Brain (organoid and tissue), 16 donors: ENCODE measurements at places on chromosomes 11 and 22. TPM values are rescaled to one million over a fixed set of nuclear protein-coding genes. Genes with fewer than 3 reads are reported as not detected.
A peak's percentile ranks its signal among the peaks of the same experiment; 100 is the strongest.

NPTXR gene
- polyA plus RNA-seq = 120 TPM

GRM5 gene
- polyA plus RNA-seq = 1.1 TPM

TRPM5 gene
- polyA plus RNA-seq = 0.76 TPM

UPK3A gene
- 13.6 TPM for polyA plus RNA-seq

SLC15A3 gene
- 11.9 TPM for polyA plus RNA-seq

BIK gene
- polyA plus RNA-seq = 3.6 TPM

FADD gene
- polyA plus RNA-seq = 17.8 TPM

NPAS4 gene
- polyA plus RNA-seq = not detected

DNA sequence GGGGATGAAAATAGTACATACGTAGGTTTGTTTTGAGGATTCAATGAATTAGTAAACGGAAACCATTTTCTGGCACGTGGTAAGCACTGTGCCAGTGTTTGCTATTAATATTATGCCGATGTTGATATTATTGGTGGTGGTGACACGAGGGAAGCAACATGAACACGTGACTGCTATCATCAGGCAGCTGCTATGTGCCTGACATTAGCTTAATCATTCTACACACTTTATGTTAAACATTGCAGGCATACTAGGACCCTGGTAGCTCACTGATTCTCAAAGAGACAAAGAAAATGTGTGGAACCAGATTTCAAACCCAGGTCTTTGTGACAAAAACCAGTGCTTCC, 656 bp downstream of the SRRD start:
- DNase-seq = no peak

GRCh38 chr11:82191695-82192094, 542.0 kb downstream of the FAM181B start:
- DNase-seq = peak; percentile 64

DNA sequence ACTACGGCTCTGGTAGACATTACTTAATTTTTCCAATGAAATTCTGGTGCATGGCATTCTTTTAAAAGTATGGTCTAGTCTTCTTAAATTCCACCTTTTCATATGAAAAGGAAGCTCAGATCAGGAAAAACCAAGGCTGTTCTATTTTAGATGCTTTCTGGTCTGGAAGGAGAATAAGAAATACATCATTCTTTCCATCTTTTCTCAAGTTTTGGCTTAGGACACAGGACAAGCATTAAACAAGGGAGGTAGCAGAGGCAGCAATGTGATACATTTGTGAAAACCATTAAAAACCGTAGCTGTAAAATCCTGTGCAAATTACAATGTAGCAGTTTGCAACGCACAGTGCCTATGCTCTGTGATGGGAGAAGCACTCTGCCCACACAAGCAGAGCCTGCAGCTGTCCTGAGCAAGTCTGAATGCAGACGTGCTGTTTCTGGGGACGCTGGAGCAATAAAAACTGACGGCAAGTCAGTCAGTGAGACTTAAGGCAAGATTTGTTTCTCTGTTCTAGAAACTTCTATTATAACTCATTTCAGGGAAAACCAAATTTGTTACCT, 23.7 kb downstream of the NAP1L4 start:
- no peak for DNase-seq

DNA sequence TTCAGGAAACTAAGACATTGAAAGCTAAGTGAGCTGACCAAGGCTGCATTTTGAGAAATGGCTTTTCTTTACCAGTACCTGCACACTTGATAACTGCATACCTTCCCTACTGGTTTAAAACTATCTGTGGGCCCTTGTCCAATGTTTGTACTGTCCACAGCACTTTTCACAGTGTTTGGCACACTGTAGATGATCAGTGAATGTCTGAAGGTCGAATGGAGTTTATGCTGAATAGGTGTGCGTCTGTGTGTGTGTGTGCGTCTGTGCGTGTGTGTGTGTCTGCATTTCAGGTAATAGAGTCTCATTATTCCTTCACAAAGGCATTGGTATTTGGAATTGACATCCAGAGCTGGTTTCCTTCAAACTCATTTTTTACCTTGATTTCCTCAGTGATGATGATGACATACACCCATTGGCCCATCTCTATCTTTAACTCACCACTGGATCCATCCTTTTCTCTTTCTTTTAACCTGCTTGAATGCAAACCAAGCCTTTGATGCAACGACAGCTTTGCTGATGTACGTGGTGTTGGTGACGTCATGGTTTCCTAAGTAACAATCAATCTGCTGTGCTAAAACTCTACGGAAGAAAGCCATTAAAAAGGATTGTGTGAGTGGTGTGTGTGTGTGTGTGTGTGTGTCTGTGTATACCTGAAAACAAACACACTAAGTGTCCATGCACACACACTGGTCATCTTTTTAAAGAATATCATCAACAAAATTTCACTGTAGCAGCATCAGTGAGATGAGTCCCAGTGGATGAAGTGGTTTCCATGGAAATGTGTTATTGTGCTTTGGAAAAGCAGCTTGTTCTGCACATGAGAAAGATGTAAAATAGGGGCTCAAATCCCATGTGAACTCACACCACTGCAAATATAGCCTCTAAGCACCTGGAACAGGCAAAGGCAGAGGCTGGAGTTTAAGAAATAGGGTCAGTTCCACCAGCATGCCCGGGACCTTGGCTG, 490.2 kb upstream of the B3GAT1 start:
- DNase-seq = peak; percentile 93

DNA sequence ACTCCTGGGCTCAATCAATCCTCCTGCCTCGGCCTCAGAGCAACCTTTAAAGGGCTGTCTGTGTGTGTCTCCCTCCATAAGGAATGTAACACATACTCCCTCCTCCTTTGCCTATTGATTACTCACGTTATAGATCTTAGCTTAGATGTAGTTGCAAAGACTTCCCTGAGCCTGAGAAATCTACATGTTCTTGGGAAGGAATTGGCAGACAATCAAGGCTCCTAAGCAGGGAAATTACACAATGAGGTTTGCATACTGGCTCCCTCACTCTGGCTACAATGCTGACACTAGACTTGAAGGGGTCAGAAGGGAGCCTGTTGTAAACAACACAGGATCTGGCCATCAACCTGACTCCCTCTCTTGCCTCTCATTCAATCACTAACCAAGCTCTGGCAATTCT, 5.2 kb upstream of the OLFML1 start:
- DNase-seq = no peak

DNA sequence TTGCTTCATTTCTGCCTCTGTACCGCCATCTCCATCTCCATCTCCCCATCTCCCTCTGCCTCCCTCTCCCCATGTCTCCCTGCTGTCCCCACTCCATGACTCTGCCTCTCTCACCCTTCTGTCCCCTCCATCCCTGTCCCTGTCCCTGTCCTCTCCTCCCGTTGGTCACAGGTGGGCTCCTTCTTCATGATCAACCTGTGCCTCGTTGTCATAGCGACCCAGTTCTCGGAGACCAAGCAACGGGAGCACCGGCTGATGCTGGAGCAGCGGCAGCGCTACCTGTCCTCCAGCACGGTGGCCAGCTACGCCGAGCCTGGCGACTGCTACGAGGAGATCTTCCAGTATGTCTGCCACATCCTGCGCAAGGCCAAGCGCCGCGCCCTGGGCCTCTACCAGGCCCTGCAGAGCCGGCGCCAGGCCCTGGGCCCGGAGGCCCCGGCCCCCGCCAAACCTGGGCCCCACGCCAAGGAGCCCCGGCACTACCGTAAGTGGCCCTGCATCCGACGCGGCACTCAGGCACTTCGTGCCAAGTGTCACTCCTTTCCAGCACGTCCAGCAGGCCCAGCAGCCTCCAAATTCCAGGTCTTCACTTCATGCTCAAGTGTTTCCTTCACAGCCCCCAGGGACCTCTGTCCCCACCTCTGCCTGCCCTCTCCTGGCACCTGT, 76.0 kb downstream of the CACNA1I start:
- DNase-seq = peak; percentile 11

GRCh38 chr22:41966607-41967240, 2.5 kb upstream of the SEPTIN3 start:
- peak; percentile 83 for DNase-seq

- DNase-seq = no peak
Measured at GRCh38 chr22:27164781-27165503, 507.6 kb downstream of the MIAT start.

DNA sequence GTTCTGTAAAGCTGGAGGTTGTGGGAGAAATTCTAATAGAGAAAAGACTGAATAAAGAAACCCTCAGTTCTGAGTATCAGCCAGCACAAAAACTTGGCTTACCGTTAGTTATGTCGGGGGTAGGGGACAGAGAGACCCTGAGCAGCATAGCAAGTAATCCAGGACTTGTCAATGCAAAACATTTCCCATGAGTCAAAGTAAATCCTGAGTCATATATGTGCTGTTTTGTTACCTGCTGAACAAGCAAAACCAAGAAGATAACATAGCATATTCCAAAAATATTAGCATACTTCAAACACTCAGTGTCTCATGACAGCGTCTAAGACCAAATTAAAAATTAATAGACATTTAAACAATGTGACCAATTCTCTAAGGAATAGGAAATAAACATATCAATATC, 75.1 kb upstream of the LUZP2 start:
- DNase-seq = no peak

GRCh38 chr11:66559142-66559865, 9.1 kb downstream of the CTSF start:
- peak; percentile 37 for DNase-seq

DNA sequence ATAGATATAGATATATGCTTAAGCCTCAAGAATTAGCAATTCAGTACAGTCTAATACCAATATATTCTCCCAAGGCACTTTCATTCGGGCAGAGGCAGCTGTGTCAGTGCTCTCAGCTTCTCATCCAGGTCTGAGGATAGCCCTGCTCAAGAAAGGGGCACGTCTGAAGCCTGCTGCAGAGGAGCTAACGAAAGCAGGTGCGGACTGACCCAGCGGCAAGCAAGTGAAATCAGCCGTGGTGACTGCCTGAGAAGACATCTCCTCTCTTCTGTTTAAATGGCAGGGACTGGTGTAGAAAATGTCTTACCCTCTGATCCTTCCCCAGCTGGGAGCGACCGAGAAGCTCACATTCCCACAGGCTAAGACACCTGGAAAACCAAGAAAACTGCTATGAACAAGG, 468.6 kb downstream of the BRD1 start:
- no peak for DNase-seq

GRCh38 chr11:90919332-90919731, 696.5 kb upstream of the CHORDC1 start:
- no peak for DNase-seq

- DNase-seq = no peak
Measured at GRCh38 chr11:59954219-59954847, 9.5 kb upstream of the OOSP4A start.

- no peak for DNase-seq
Measured at GRCh38 chr22:24007253-24008021, 2.2 kb upstream of the GSTT4 start.

DNA sequence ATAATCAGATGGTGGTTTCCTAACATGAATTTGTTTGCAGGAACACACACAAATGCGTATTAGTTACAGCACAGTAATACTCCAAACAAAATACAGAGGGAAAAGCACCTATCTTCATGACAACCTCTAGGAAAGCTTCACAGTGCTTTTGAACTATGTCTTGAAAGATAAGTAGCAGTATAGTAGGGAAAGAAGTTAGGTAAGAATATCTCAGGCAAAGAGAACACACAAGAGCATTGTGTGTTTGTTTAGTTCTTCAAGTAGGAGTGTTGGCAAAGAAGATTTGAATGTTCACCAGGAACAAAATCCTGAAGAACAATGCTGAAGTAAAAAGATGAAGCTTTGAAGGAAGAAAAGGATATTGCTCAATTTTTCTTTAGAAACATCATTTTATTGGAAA, 54.1 kb downstream of the ANO5 start:
- no peak for DNase-seq

DNA sequence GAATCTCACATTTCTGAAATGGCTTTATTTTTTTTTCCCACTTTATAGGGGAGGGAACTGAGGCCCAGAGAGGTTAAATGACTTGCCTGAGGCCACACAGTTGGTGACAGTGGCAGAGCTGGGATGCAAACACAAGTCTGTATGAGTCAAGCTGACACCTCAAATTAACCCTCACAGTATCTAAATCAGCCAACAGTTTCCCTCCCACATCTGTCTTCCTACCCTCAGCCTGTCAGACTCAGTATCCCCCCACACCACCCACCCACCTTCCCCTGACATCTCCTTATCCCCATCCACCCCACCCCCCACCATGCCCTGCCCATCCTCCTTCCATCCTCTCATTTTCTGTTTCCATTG, 95.2 kb downstream of the TP53I11 start:
- DNase-seq = no peak

DNA sequence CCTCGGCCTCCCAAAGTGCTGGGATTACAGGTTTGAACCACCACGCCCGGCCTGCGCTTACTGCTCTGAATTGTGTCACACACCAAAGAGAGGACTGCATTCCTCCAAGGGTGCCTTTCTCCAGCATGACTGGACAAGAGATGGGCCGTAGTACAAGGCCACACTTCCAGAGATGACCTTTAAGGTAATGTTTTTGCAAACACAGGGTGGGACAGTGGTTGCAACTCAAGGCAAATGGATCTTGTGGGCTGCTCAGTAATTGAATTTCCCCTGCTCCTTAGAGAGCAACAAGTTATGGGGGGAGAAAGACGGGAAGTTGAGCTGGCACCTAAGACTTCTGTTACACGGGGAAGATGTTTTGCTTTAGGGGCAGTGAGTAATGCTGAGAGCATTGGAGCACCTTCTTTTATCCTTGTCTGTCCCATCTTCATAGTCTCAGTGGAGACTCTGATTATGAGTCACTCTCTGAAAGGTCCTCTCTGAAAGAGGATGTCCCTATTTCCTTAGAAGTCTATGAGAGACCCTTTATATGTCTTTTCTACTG, 66.3 kb downstream of the C11orf91 start:
- no peak for DNase-seq

GRCh38 chr11:75029836-75030631, 41.3 kb downstream of the NEU3 start:
- no peak for DNase-seq

DNA sequence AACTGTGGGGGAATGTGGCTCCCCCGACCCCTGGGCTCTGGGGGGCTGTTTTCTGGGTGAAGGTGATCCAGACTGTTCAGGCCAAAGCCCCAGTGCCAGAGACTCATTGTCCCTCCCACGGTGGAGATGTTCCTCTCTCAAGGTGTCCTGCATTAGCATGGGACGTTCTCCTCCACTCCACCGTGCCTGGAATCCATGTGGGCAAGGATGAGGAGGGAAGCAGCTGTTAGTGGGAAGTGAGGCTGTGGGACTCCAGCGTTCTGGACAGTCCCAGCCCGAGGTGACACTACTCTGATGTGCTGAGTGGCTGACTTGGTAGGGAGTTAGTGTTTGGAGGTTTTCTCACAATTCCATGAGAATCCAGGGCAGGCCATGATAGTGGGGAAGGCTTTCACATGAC, 31.4 kb upstream of the CLDN5 start:
- no peak for DNase-seq

DNA sequence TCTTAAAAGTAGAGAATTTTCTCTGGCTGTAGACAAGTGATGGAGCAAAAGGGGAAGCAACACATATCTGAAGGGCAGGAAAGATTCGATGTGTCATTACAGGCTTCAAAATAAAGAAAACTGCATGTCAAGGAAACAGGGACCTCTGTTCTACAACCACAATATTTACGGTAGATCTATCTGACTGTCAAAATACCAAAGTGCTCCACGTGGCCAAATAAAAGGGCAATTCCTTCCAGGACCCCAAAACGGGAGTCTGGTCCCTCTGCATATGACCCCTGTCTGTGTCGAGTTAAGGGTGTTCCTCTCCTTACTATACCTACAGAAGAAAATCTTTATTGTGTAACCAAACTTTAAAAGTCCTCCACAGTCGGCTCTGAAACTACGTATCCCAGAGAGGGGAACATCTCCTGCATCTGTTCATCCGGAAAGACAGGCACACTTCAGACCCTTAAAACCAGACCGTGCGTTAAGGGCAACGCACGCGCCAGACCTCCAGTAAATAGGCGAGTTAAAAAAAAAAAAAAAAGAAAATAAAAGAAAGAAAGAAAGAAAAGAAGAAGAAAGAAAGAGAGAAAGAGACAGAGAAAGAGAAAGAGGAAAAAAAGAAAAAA, 756 bp downstream of the CLNS1A start:
- DNase-seq = no peak
